Esophagus muscularis mucosa (tissue), 4 donors: ENCODE measurements at places on chromosomes 13 and 19.

DNA sequence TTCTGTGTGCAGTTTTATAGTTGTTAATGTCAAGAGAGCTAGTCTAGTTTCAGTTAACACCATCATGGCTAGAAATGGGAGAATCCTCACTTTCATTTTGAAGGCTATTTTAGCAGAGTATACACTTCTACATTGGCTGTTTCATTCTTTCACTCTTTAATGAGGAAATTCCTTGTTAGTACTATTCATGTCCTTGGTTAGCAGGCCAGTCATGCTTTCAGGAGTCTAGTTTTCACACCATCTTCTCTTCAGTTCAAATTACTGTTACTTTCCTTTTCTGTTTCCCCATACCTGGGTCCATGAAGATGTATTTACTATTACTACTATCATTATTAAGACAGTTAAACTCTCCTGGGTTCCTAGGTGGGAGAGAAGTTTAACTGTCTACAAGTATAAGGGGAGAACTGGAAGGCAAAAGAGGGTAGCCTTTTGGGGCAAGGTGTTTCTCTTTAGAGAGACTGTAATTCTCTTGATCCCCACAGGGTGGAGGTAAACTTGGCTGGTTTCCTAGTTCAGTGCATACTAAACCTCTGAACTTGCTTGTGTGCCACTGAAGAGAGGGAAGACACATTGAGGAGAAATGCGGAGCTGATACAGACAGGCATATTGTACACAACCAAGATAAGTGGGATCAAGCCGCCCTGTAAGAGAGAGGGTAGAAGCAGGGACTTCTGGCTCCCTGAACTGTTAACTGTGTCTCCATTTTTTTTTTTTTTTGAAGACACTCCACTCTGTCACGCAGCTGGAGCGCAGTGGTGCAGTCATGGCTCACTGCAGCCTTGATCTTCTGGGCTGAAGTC is 41.3 kb upstream of the IGFL4 start:
- no peak for DNase-seq
- no peak overlapping the region for H3K4me3 ChIP-seq
- peaks cover 6% of the 10 kb centered on the region for H3K4me1 ChIP-seq
- no peaks in the 10 kb centered on the region for H3K36me3 ChIP-seq

DNA sequence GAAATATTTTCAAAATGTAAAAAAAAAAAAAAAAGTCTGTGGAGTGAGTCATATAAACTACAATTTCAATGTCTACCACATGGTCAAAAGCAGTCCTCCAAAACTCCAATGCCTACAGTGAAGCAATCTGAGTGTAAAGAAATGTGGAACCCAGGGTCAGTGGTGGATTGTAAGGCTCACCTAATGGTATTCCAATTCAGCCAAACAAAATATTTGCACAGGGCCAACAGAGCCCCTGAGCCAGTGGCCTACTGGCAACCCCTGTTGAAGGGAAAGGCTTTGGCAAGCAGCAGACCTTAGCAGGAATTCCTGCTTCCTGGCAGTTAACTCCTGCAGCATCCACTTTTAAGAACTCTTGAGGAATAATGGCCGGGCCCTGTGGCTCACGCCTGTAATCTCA is 3.4 kb downstream of the DNMT1 start:
- H3K36me3 ChIP-seq, result peaks cover 12% of the 10 kb centered on the region
- DNase-seq, result no peak
- no peaks in the 10 kb centered on the region for H3K27me3 ChIP-seq
- H3K4me3 ChIP-seq, result no peak overlapping the region
- H3K27ac ChIP-seq, result no peak overlapping the region
- H3K4me1 ChIP-seq, result peaks cover 31% of the 10 kb centered on the region

DNA sequence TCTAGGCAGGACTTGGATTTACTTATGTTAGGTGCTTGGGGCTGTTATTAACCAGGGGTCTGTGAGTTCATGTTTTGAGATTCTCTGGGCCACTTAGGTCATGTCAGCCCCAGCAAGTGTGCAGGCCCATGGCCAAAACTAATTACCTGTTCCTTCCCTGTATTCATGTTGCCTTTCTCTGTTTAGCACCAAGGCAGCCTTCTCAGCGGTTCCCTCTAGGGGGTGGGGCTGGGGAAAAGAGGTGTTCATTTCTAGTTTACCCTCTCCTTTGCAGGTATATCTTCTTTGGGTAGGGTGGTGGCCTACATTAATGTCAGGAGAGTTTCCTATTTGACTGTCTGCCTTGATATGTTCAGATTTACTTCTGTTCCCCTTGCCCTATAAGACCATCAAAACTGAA is 61.7 kb downstream of the PDS5B start:
- H3K4me1 ChIP-seq, result peaks cover 11% of the 10 kb centered on the region
- no peak overlapping the region for H3K27ac ChIP-seq
- no peaks in the 10 kb centered on the region for H3K27me3 ChIP-seq
- no peak overlapping the region for H3K4me3 ChIP-seq

- no peaks in the 10 kb centered on the region for H3K27me3 ChIP-seq
- H3K4me3 ChIP-seq, result peak overlapping the region; percentile 43
Measured at GRCh38 chr19:12766051-12766521, 9.3 kb downstream of the HOOK2 start.

DNA sequence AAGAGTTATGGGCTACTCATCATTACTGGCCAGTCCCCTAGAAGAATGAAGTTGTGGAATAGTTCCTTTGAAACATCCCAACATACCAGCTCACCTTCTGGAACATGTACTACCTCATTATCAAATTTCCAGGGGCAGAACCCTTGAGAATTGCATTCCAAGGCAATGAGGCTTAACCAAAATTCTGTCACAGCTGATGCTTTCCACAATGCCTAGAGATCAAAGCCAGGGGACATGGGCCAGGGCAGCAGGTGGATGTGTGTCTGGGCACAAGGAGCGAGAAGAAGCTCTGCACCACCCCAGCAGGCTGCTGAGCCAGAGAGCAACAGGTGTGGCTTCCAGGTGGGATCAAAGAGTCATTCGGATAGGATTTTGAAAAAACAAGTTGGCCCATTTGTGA is 362.1 kb downstream of the EFNB2 start:
- no peak for DNase-seq
- H3K4me1 ChIP-seq, result peaks cover 11% of the 10 kb centered on the region
- H3K36me3 ChIP-seq, result no peaks in the 10 kb centered on the region

- H3K27ac ChIP-seq, result peak overlapping the region; percentile 79
- H3K4me1 ChIP-seq, result peaks cover 100% of the 10 kb centered on the region
- no peaks in the 10 kb centered on the region for H3K27me3 ChIP-seq
- DNase-seq, result no peak
Measured at GRCh38 chr13:99063952-99064351, 86.1 kb upstream of the DOCK9 start.

DNA sequence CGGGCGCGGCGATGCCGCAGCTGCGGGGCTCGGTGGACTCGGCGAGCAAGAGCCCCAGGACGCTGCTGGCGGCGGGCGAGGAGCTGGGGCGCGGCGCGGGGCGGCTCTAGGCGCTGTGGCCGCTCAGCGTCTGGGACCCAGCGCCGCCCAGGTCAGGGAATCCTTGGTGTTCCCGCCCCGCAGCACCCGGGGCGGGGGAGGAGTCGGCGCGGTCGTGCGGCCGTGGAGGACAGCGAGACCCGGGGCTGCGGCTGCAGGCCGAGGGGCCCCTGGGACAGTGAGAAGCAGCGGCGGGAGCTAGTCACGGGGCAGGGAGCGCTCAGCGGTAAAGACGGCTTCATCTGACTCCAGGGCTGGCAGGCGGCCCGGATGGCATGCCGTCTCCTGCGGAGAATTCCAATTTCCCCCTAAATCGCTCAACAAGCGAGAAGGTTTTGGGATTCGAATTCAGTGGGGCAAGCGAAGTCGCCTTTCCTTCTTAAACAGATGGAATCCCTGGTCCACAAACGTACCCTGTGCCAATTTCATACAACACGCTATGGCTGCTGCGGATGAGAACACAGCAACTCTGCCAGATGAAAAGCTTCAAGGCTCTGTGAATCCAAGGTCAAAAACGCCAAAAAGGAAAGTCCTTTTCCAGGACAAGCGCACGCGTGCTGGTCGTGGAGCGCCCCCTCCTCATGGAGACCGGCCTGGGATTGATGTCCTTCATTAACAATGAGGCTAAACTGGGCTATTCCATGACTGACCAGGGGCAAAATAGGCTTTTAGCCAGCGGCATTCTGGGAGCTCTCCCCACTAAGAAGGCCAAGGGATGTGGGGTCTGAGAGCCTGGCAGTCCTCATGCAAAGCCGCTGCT is 4.2 kb upstream of the ZSCAN4 start:
- DNase-seq, result no peak
- peaks cover 14% of the 10 kb centered on the region for H3K4me1 ChIP-seq
- peak overlapping the region; percentile 85 for H3K27ac ChIP-seq
- H3K4me3 ChIP-seq, result peak overlapping the region; percentile 66

DNA sequence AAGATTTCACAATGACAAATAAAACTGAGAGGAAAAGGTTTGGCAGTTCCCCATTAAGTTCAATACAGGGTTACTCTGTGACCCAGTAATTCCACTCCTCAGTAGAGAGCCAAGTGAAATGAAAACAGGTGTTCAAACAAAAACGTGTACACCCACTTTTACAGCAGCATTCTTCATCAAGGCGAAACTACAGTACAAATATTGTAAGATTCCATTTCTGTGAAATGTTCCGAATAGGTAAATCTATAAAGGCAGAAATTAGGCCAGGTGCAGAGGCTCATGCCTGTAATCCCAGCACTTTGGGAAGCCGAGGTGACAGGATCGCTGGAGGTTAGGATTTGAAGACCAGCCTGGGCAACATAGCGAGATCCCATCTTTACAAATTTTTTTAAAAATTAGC is 8.9 kb upstream of the GDF15 start:
- H3K27me3 ChIP-seq, result peaks cover under 1% of the 10 kb centered on the region
- H3K4me1 ChIP-seq, result peaks cover 40% of the 10 kb centered on the region
- H3K36me3 ChIP-seq, result no peaks in the 10 kb centered on the region
- DNase-seq, result no peak

GRCh38 chr19:16017138-16017490 is 59.2 kb upstream of the TPM4 start:
- no peak for DNase-seq
- no peak overlapping the region for H3K4me3 ChIP-seq
- H3K36me3 ChIP-seq, result no peaks in the 10 kb centered on the region
- no peaks in the 10 kb centered on the region for H3K27me3 ChIP-seq
- H3K4me1 ChIP-seq, result no peaks in the 10 kb centered on the region

GRCh38 chr19:11887611-11888531 is at the start of gene ZNF69:
Gene ZNF69 (plus strand): TSS chr19:11887782. CDS start chr19:11887924, 142 bp downstream.
- peak; percentile 95 for DNase-seq
- H3K27me3 ChIP-seq, result no peaks in the 10 kb centered on the region
- H3K36me3 ChIP-seq, result no peaks in the 10 kb centered on the region

- peaks cover 59% of the 10 kb centered on the region for H3K36me3 ChIP-seq
- no peak overlapping the region for H3K4me3 ChIP-seq
- no peak for DNase-seq
- H3K4me1 ChIP-seq, result no peaks in the 10 kb centered on the region
Measured at GRCh38 chr19:1997353-1998233, 17.9 kb downstream of the BTBD2 start.

GRCh38 chr19:51187395-51188226 is 37.3 kb upstream of the CD33 start:
- H3K36me3 ChIP-seq, result no peaks in the 10 kb centered on the region
- no peak overlapping the region for H3K4me3 ChIP-seq
- H3K4me1 ChIP-seq, result no peaks in the 10 kb centered on the region
- no peak for DNase-seq
- H3K27ac ChIP-seq, result no peak overlapping the region

GRCh38 chr13:50914848-50915247 is 5.3 kb downstream of the RNASEH2B start:
- no peaks in the 10 kb centered on the region for H3K27me3 ChIP-seq
- H3K4me1 ChIP-seq, result peaks cover 82% of the 10 kb centered on the region
- no peak for DNase-seq

DNA sequence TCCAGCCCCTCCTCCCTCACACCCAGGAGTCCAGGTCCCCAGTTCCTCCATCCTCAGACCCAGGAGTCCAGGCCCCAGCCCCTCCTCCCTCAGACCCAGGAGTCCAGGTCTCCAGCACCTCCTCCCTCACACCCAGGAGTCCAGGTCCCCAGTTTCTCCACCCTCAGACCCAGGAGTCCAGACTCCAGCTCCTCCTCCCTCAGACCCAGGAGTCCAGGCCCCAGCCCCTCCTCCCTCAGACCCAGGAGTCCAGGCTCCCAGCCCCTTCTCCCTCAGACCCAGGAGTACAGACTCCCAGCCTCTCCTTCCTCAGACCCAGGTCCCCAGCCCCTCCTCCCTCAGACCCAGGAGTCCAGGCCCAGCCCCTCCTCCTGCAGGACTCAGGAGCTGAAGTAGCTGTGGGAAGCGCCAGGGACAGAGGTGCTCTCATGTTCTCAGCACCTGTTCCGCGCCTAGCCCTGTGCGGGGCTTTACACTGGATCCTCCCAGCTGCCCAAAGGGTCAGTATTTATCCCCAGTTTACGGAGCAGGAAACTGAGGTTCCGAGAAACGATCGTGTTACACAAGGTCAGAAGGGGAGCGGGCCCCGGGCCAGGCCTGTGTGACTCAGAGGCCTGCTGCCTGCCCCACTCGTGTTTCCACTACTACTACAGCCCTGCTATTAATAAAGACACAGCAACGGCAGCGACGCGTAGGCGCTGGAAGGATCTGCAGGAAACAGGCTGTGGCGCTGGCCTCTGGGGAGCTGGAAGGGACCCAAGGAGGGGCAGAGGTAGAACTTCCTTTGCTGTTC is 1.7 kb upstream of the SBK3 start:
- H3K27me3 ChIP-seq, result peaks cover 6% of the 10 kb centered on the region
- no peak overlapping the region for H3K4me3 ChIP-seq
- H3K4me1 ChIP-seq, result peaks cover 36% of the 10 kb centered on the region
- H3K27ac ChIP-seq, result peak overlapping the region; percentile 62
- H3K36me3 ChIP-seq, result no peaks in the 10 kb centered on the region

DNA sequence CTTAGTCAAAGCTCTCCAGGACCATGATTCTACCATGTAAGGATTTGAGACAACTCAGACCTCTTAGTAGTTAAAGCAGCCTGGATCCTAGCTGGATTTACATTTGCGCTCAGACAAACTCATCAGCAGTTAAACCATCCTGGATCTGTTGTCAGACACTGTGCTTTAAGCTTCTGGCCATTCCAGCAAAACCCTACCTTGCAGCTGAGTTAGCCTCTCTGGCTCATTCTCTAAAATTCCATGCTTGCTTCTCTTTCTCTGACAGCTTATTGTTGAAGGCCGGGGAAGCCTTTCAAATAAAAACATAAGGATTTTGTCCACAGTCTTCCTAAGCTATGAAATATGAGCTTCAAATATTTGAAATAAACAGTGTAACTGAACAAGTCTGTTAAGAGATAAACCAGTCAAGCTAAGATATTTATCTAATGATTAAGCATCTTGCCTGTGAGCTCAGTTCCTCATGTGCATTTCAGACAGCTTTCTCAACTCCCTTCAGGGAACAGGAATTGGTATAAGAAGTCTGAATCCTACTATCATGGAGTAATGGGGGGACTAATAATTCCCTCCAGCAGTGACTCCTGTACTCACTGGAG is 89.3 kb downstream of the SLAIN1 start:
- no peaks in the 10 kb centered on the region for H3K27me3 ChIP-seq
- no peak overlapping the region for H3K27ac ChIP-seq
- no peaks in the 10 kb centered on the region for H3K36me3 ChIP-seq
- no peak overlapping the region for H3K4me3 ChIP-seq
